ENCODE measurements at places on chromosomes 6 and 20.

- DNase-seq, result no peak
Observed at GRCh38 chr6:135870722-135871121, 19.2 kb downstream of the PDE7B start.

- DNase-seq, result no peak
Observed at GRCh38 chr20:10788877-10789276, 115.1 kb upstream of the JAG1 start.

GRCh38 chr20:17832236-17832915 lies 132.6 kb downstream of the BANF2 start:
- DNase-seq, result no peak

- no peak for DNase-seq
Observed at GRCh38 chr6:4403023-4403752, 267.8 kb upstream of the ECI2 start.

DNA sequence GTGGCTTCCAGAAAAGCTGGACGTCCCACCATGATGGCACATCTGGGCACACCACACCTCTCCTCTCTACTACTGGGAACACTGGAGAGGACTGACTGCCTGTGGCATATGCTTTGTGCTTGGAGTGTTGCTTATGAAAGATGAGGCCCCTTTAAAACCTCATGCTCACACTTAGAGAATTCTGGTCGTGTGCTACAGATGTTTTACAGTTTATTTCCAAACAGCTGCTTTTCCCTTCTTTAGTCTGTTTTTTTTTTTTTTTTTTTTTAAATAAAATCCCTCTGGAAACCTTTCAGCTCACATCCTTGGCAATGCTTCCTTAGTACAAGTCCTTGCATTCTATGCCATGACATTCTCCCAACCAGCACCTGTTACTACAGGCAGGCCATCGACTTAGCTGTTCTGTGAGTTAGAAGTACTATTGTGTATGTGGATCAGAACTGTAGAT lies 60.3 kb downstream of the BMP6 start:
- DNase-seq, result no peak

DNA sequence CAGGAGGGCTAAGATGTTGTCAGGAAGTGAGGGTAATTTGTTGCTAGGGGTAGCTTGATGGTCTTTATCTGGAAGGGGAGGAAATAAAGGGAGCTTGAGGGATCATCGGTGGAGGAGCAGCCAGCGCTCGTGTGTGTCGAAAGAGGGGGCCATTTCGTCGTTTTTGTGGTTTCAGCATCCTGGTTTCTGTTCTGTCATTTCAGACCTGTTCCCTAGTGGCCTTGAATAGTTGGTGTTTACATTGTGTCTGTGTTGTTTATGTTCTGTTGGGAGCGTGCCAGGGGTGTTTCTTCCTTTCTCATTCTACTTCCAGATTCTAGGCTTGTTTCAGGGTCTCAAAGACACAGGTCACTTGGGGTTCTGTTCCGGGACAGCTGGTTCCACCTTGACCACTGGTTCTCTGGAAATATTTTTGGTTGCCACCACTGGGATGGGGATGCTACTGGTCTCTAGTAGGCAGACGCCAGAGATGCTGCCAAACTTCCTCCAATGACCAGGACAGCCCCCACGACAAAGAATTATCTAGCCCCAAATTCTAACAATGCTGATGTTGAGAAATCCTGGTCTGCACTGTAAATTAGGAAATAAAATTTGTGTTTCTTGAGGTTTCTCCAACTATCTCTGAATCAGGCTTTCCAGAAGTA lies 113.9 kb upstream of the NAA20 start:
- no peak for DNase-seq

All from ascending aorta (tissue), 2 donors.